Inflammatory macrophage treated with lipopolysaccharide for 4 hours (primary cell): ENCODE measurements at places on chromosomes 7 and 10.
A peak's percentile ranks its signal among the peaks of the same experiment; 100 is the strongest.

DNA sequence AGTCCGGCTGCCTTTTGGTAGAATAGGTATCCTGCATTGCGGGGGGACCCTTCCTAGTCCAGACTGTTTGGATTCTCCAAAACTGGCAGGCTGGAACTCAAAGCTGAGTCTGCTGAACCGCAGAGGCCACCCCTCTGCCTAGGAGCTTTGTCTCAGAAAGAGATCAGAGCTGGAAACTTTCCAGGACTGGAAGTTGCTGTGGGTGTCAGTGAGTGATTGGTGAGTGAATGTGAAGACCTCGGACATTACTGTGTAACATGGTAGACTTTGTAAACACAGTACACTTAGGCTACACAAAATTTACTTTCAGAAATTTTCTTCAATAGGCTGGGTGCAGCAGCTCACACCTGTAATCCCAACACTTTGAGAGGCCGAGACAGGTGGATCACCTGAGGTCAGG is 103.8 kb downstream of the DNAJC1 start:
- no peak for DNase-seq

DNA sequence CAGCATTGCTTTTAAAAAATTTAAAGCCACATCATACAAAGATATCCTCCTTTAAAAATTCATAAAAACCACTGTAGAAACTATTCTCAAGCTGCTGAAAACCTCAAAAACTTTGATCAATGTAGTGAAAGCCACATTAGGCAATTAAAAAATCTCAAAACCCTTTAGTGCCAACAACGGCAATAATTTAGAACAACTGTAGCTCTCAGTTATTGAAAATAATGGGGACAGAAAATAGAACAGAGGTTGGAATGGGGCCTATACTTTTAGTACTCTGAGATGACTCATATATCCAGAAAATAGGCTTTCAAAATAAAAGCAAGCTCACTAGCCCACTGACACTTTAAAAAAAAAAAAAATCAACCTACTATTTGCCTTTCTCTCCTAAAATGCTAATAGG is 87.5 kb downstream of the GSAP start:
- no peak for DNase-seq

DNA sequence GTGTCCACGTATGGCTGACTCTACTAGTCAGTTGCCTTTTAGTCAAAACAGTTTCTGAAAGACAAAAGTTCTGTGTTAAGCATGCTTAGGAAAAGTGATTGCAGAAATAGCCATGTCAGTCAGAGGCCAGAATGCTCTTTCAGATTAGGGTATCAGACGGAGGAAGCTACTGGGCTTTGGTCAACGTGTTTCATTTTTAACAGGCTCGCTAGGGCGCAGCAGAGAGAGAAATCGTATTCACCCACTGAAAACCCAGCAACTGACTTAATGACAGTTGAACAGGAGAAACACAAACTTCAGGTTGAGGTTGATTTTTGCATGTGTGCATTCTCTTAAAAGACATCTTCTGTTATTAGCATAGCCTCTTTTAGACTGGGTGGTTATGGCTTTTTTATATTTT is 322.6 kb upstream of the KIAA1217 start:
- DNase-seq = no peak

- no peak for DNase-seq
Measured at GRCh38 chr7:12834782-12835181, 147.3 kb downstream of the ARL4A start.

- no peak for DNase-seq
Measured at GRCh38 chr10:5666841-5667630, 641 bp upstream of the ASB13 start.

DNA sequence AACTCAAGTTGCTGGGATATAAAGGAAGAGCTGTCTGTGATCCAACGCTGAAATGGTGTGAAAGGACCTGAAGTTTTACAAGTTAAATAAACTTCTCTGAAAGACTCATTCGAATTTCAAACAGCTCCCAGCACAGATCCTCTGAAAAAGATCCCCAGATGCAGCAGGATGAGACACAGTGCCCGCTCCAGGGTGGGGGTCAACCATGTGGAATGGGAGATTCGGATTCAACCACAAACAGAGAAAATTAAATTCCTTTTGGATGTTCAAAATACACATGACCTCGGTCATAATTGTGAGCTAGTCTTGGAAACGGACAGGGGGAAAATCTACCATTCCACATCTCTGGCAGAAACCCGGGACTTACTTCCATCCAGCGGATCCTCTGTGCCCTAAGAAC is 119.6 kb downstream of the PRKAG2 start:
- no peak for DNase-seq

DNA sequence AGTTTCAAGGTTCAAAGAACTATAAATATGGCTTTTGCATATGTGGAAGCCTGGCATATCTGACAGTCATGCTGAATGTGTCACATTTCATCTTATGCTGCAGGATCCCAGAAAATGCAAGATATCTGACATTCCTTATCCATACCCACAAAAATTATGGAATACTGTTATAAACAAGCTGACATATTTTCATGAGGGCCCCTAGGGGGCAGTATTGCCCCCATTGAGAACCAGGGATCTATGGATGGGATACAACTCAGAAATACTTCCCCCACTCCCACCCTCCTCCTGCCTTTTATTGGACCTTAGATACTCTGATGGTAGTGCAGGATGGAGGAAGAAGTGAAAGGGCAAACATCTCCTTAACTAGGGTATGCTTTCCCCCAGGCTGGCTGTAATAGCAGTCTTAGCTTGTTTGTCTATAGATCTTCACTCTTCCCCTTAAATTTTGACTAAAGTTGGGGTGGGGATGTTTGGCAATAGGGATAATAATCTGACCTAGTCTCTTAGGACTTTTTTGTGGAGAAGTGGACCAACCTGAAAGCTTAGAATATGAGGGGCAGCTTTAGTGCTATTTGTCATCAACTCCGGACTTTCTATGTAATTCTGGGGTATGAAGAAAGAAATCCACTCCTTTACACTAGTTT is 3.5 kb upstream of the GNGT1 start:
- DNase-seq = peak; percentile 36

- DNase-seq = peak; percentile 4
Measured at GRCh38 chr7:85185424-85186082, 1.3 kb downstream of the SEMA3D start.

DNA sequence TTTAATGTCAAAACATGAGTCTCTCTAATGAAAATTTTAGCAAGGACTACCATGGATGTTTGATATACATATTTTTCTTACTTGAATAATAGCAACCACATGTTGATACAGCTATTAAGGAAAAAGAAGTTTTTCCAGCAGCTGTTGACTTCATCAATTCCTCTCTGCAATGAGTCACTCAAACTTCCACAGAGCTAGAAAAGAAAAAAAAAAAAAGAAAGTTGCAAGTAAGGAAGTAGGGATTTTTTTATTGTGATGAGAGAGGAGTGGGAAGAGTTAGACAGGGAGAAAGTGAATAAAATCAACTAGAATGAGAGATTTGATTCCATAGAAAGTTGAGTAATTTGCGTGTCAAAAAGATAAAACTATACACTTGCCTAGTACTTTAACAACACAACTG is 46.2 kb downstream of the CAV1 start:
- peak; percentile 31 for DNase-seq

- no peak for DNase-seq
Measured at GRCh38 chr10:94138391-94138790, 144.7 kb downstream of the PLCE1 start.

GRCh38 chr10:89258881-89259280 is 7.3 kb upstream of the LIPA start:
- peak; percentile 55 for DNase-seq

GRCh38 chr10:127133672-127134500 is 62.5 kb downstream of the INSYN2A start:
- DNase-seq = no peak

- DNase-seq = peak; percentile 87
Measured at GRCh38 chr7:74061840-74062539, 21.6 kb upstream of the LIMK1 start.

DNA sequence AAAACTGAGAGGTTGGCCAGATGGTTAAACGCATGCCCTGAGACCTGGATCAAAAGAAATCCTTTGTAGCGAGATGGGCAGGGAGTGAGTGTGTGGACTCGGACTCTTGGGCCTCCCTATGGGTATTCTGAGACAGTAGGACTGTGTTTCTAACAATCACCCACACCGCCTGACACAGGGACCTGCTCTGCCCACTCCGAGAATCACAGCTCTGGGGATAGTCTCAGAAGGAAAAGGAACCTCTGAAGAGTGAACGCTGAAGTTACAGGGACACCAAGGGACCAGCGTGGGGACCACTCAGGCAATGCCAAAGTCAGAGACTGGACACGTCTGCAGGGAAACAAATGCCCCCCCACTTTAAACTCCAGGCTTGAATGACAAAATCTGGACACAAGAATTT is 242.1 kb upstream of the TCERG1L start:
- DNase-seq = no peak

DNA sequence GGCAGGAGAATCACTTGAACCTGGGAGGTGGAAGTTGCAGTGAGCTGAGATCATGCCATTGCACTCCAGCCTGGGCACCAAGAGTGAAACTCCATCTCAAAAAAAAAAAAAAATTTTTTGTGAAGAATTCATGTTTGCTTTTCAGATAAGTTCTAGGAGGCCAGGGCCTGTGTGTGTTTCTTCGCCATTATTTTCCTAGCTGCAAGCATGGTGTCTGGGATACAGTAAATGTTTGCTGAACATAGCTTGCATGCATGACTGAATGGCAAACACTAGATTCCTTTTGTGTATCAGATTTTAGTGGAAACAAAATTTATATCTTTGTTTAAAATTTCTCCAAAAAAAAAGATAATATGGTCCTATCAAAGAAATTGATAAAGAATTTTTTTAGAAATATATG is 9.7 kb upstream of the MACC1 start:
- DNase-seq = no peak

- no peak for DNase-seq
Measured at GRCh38 chr7:5711409-5711808, 70.1 kb downstream of the RNF216 start.

- peak; percentile 36 for DNase-seq
Measured at GRCh38 chr10:124152139-124153022, 59.0 kb upstream of the CHST15 start.

DNA sequence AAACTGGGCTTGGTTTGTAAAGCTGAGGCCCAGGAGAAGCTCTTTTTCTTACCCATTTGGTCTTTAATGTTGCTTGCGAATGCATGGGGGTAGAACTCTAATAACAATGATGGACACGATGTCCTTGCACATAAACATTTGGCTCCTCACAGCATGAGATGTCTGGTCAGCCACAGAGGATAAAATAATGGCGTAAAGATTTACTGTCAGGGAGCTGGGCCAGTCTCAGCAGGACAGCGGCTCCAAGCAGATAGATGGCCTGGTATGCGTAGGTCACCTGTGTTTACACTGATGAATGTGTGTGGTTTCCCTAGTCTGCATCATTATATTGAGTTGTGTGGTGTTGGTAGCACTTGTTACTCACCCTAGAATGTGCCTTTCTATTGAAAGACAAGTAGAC is 537.4 kb downstream of the CNTNAP2 start:
- DNase-seq = no peak

DNA sequence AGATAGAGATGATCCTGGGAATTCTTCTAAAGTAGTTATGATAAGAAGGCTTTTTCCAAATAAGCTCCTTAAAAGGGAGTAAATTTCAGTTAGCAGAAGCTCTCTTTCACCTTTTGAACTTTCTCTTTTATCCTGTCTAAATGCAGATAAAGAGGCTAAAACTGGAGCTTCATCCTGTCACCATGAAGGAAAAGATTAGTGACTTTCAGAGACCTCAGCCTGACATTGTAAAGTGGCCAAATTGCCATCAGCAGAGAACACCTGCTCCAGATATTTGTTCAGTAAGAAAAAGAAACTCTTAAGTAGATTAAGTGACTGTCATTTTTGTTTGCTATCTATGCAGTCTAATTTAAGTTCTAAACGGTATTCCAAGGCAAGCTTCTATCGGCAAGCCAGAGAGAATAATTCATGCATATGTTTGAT is 18.3 kb downstream of the VWDE start:
- no peak for DNase-seq

GRCh38 chr7:101998906-101999240 is 181.4 kb downstream of the CUX1 start:
- DNase-seq = no peak

- DNase-seq = no peak
Measured at GRCh38 chr10:59033622-59034021, 142.8 kb upstream of the PHYHIPL start.

DNA sequence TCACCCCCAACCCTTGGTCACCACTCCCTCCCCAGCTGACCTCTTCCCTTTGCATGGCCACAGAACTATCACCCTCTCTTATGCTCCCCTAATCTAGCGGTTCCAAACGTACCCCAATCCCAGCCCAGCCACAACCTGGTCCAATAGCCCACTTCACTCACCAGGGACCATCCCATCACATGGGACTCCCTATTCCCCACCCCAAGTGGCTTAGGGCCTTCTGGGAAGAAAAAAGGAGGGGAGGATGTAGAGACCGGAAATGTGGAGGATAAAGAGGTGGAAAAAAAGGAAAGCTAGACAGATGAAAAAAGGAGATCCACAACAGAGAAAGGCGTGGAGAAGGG is 30.3 kb upstream of the PAX2 start:
- DNase-seq = no peak

- DNase-seq = no peak
Measured at GRCh38 chr10:67088036-67088435, 162.2 kb downstream of the LRRTM3 start.

DNA sequence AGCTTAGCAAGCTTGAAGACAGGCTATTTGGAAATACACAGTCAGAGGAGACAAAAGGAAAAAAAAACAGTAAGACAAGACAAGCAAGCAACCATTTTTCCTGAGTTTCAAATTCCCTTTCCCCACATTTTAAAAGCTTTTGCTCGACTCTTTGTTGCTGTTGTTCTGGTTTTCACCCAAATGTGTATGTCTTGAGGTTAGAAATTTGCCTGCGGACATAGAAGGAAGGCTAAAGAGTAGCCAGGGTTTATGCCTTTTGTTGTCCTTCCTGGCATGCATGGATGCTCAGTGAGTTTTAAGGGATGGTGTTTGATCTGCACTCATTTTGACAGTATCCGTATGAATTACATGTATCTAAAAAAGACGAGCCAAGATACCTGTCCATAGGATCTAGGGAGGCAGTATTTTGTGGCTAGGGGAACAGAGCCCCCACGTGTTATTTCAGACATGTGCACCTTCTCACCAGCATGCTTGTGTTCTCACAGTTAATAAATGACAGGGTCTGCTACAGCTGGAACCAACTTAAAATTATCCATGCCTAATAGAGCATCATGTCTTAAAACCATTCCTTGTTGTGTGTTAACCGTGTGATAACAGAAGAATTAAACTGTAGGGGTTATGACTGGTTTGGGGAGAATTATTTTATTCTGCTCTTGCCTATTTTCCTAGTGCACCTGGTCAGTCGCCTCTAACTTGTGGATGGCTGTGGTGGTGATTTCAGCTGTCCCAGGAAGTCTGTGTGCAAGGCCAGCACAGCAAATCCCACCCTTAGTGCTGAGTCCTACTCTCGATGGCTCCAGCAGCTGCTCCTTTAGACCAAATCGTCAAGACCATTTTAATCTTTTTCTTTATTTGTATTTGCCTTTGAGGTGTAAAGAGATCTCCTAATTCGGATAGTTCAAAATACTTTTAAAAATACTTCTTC is 9.1 kb downstream of the WIPF3 start:
- DNase-seq = no peak

DNA sequence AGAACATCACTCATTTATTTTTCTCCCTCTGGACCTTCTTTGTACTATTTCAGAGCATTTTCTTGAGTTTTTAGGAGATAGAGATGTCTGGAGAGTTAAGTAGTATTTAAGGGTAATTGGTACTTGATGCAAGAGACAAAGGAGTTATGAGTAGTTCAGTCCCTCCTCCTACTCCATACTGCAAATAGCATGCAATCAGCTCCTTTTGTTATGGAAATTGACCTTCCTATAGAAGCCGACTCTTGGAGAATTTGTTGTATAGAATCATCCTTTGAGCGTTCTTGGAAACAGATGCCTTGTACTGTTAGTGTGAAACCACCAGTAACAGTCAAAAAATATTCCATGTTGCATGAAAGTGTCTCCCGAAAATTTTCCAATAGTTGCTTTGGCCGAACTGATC is 428.2 kb upstream of the GALNT17 start:
- DNase-seq = no peak
